Activated T-cell treated with anti-CD3 and anti-CD28 coated beads for 4 hours (primary cell): ENCODE measurements at places on chromosomes 4 and X.
A peak's percentile ranks its signal among the peaks of the same experiment; 100 is the strongest.

- DNase-seq = no peak
These were observed 9.6 kb upstream of the NAF1 start for GRCh38 chr4:163175971-163176958.

DNA sequence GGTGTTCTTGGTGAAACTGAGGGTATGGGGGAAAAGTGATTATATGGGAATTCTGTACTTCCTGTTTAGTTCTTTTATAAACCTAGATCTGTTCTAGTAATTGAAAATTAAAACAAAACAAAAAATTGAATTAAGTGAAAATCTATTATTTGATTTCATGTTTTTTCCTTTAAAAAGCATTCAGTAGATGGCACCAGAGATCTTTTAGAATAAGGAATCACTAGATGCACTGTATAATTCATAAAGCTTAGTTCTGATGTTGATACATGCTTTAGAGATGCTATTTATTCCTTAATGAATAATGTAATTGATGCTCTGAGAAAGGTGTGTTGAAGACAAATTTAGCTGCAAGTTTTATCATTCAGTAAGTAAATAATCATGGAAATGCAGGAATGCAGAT is 87.3 kb downstream of the LCORL start:
- DNase-seq = no peak

DNA sequence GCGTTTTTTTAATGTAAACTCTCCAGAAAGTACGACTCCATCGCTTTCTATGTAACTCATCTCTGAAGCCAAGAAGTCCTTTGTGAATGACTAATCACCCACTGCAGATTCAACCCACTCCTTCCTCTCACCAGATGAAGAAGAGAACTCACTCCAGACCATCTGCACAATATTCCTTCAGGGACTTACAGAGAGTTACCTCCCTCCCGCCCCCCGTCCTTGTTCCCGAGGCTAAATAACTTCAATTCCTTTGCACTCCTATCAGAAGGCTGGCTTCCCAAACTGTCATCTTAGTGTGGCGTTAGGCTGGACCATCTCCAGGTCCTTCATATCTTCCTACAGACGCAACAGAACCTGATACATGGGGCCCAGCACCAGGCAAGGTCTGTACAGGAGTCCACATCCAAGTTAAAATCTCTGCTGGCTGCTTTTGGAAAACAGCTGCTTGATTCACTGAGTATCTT is 82.4 kb downstream of the AFAP1 start:
- DNase-seq = no peak

DNA sequence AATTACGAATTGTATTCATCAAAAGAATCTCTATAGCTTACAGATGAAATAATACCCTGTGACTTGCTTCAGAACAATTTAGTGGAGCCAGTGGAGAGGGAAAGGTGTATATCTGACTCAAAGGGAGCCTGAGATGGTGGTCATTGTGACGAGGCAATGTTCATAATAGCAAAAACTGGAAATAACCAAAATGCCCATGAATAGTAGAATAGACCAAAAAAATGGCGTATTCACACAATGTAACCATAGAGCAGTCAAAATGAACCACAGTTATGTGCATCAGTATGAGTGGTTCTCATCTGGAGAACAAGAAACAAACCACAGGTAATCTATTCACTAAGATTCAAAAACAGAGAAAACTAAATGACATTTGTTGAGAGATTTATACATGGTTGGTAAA is 125.3 kb upstream of the CLNK start:
- DNase-seq = no peak

GRCh38 chrX:110794601-110795000 is 1.0 kb downstream of the CHRDL1 start:
- DNase-seq = no peak

GRCh38 chrX:100379388-100379986 is 30.6 kb downstream of the PCDH19 start:
- DNase-seq = no peak

- DNase-seq = peak; percentile 71
These were observed 22.9 kb upstream of the CWH43 start for GRCh38 chr4:48963042-48963679.

DNA sequence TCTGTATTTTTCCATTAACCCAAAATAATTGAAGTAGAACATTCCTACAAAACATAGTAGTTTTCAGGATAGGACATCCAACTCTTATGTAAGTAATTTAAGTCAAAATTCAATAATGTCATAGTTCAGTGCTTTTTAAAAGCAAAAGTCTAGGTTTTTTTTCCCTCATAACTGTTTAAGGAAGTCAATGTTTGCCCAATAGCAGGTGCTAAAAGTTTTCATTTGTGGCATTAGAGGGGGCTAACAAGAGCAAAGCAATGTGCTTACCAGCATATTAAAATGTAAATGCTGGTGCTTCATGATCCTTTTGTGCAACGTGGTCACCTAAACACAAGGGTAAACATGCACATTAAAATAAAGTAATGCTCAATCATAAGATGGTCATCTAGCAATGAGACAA is 155.2 kb upstream of the PPP1R2C start:
- no peak for DNase-seq

GRCh38 chr4:129604632-129605255 is 508.8 kb downstream of the C4orf33 start:
- no peak for DNase-seq

DNA sequence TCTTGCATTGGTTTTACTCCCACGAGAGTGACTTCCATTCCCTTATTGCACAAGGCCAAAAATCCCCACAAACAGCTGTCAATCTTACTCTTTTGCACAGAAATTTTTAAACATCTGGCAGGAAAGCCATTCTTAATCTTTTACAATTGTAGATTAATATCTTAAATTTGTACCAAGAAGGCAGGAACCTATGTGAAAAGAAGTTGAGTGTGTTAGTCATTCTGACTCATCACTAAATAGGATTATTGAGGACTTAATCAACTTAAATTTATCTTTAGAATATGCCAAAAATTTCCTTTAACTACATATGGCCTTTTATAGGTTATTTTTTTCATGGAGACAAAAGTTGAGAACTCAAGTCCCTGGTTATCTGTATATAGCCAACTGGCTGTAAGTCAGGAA is 49.0 kb upstream of the VEGFC start:
- no peak for DNase-seq

GRCh38 chr4:83247415-83248357 is 36.9 kb downstream of the COQ2 start:
- DNase-seq = no peak

DNA sequence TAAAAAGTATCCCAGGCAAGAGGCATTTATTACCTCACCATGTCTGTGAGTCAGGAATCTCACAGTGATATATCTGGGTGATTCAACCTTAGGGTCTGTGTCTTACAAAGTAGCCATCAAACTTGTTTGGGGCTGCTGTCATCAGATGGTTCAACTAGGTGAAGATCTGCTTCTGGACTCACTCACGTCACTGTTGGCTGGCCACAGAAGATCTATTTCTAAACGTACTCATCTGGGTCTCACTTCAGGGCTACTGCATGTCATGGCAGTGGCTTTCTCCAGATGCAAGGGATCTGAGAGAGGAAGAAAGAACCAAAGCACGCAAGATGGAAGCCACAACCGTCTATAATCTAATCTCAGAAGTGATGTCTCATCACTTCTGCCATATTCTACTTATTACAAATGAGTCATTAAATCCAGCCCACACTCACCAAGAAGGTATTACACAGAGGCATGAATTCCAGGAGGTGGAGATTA is 267.8 kb upstream of the ANKRD50 start:
- DNase-seq = no peak

DNA sequence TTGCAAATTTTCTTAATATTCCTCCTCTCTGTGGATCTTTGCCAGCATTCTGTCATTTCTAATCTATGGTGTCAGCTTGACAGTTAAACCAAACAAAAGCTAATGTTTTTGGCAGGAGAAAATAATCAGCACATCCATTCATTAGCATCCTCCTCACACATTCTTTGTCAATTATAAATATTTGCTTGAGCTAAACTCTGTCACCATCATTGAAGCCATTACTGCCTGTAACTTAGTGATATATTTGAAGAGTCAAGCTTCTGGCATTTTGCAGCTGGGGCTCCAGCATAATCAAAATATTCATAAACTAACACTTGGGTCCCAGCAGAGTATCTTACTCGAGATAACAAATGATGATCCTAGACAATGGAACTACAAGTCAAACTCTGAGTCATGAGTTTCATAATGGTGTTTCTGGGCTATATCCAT is 126.1 kb downstream of the EIF4E start:
- DNase-seq = no peak

DNA sequence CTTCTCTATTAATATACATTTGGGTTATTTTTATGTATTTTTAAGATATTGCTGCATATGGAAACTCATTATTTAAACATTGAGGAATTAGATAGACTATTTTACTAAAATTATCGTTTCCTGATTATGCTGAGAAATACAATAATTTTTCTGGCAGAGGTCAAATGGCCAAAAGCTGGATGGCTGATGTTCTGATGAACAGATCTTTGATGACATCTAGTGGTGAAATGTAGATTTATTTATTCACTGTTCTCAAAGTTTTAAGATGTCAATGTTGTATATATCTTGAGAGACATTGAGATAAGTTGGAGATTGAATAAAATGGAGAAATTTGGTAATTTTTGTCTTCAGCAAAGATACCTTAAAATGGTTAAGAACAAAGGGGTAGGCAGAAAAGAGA is 96.2 kb downstream of the UGT8 start:
- no peak for DNase-seq

GRCh38 chr4:42415281-42415680 is 18.0 kb downstream of the SHISA3 start:
- no peak for DNase-seq

- DNase-seq = no peak
These were observed 367.3 kb upstream of the FGF13 start for GRCh38 chrX:139078761-139079280.

DNA sequence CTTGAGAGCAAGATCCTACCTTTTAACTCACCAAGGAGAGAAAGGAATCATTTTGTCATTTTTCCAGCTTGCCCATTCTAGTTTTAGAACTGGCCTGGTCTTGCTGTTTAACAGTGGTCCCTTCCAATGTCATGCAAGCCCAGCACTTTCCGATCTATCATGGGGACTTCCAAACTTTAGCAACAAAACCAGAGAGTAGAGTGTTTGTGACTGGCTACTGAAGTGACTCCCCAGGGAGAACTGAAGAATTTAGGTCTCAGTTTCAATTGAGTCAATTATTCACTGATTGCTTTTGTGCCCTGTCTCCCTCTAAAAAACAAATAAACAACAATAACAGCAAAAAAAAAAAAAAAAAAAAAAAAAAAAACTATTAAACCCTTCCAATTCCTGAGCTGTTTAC is 108.3 kb downstream of the LHFPL1 start:
- no peak for DNase-seq

DNA sequence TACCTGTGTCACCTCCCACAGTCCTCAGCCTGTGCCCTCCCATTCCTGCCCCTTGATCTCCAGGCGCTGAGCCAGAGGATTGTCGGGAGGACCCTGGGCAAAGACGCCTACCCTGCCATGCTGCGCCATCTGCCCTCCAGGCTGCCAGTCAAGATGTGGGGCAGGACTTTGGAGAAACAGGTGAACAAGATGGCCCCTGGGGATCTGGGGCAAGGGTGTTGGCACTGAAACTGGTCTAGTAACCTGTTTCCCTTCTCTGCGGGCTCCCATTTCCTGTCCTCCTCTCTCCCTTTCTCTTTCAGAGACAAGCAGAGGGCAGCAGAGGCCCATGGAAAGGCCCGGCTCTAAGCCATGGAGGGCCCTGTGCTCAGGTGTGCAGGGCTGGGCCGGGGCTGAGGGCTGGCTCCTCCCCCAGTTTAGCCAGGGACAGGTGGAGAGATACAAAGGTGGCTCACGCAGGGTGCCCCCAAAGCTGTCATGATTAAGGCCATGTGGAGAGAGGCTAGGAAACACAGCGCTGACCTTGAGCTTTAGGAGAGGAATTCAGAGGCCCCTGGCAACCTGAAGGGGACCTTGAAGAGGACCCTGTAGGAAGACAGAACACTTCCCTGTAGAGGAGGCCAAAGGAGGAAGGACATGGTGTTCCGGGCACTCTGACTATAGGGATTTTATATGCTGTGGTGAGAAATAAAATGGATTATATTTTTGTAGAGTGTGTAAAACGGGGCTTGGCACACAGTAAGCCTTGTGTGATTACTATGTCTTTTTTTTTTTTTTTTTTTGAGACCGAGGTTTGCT is at the start of gene GLOD5:
GLOD5 (plus strand) TSS at position 74 of the 798 bp plus-strand sequence; CDS start at position 118, 44 bp downstream.
- DNase-seq = no peak
